ENCODE measurements at places on chromosomes 2 and 18.

- no peak for DNase-seq
These were observed 149.6 kb upstream of the APCDD1 start for GRCh38 chr18:10304853-10305252.

DNA sequence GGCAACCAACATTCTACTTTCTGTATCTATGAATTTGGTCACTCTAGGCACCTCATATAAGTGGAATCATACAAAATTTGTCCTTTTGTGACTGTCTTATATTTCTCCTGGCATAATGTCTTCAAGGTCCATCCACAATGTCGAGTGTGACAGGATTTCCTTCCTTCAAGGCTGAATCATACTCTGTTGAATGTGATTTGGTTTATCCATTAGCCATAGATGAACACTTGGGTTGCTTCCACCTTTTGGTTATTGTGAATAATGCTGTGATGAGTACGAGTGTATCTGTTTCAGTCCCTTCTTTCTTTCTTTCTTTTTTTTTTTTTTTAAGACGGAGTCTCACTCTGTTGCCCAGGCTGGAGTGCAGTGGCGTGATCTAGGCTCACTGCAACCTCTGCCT lies 311.3 kb downstream of the TGIF1 start:
- no peak for DNase-seq

- DNase-seq: peak; percentile 48
These were observed 83.9 kb downstream of the AAK1 start for GRCh38 chr2:69559442-69560146.

DNA sequence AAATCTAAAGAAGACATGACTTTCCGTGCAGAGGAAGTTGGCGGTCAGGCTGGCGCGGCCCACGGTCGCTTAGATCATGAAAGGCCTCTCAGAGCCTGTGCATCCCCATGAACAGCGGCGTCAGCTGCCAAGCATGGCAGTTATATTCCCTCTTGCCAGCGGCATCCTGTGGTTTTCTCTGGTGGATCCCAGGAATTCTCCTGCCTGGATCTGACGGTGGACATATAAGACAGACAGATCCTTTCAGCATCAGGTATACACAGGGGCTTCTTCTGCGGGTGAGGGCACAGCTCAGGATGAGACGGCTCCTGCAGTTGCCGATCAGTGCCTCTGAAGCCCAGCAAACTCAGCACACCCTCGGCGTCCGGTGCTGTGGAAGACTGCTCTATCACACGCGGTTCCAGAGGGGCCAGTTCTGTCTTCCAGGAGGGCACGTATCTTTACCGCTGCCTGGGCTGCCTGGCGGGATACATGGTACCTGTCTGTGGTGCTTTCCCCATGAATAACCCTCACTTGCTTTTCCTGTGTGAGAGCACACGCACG lies 157.8 kb downstream of the LDLRAD4 start:
- peak; percentile 63 for DNase-seq

DNA sequence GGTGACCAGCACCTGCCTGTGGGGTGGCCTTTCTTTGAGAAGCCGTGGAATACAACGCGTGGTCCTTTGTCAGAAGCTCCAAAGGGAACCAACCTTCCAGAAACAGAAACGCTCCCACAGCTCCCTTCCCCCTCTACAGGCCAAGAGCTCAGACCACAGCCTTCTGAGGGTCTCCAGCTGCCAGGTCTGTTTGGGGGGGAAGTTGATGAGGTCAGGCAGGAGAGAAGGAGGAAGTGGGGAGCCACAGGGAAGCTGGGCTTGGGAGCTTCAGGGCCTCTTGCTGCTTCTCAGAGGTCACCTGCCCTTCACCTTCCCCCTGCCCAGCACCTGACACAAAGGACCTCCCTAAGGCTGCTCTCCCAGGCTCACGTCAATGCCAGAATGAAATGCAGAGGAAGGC lies 287.7 kb upstream of the ID2 start:
- no peak for DNase-seq

DNA sequence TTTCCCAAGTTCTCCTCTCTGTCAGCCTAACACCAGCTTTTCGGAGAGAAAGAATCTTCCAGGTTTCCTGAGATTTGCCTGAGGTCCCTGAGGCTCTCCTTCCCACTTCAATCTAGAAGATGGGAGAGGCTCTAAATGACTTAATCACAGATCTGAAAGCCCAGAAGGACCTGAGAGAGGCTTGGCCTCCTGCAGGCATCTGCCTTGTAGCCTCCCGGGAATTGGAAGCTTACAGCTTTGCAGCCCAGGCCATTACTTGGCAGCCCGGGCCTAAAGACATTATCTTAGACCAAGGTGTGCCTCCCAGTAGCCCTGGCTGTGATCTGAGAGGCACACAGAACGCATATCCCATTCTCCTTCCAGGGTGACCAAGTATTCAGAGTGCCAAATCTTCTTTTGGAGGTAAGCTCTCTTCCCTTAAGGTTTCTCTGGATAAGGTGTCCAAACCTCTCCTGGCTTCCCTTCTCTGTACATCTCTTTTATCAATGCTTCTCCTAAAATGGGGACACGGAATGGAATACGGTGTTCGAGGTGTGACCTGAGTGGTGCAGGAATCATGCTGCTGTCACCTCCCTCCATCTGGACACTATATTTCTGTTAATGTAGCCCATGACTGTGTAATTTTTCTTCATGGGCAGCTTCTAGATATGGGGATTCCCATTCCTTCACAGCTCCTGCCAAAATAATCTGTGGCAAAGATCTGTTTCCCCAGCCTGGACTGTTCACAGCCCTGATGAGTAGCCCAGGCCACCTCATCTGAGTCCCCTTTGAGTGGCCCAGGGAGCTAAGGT lies 16.0 kb downstream of the CTIF start:
- no peak for DNase-seq

GRCh38 chr2:64899081-64899865 lies 89.9 kb upstream of the SLC1A4 start:
- no peak for DNase-seq

All from activated CD4-positive, alpha-beta T cell treated with anti-CD3 and anti-CD28 coated beads, Interleukin-2, Interleukin-6, amounts not matched to agents 100 ng/mL and 50 ng/mL, durations not matched to agents 16 hours and 8 hours (primary cell).